ENCODE measurements at places on chromosomes 16 and 17. TPM values are rescaled to one million over a fixed set of nuclear protein-coding genes. Genes with fewer than 3 reads are reported as not detected.

NAGS gene
- 0.68 TPM for total RNA-seq

C16orf89 gene
- not detected for total RNA-seq

FXR2 gene
- total RNA-seq: 40.1 TPM

MT1F gene
- total RNA-seq: 25.2 TPM

CSH1 gene
- total RNA-seq: not detected
